ENCODE measurements at places on chromosomes 1 and 21. TPM values are rescaled to one million over a fixed set of nuclear protein-coding genes. Genes with fewer than 3 reads are reported as not detected.

OR2T33 gene
- total RNA-seq = not detected

CELA3A gene
- not detected for total RNA-seq

ARHGEF16 gene
- 3.2 TPM for total RNA-seq

MR1 gene
- total RNA-seq = 4.3 TPM

OR2W3 gene
- 0.52 TPM for total RNA-seq

DNA sequence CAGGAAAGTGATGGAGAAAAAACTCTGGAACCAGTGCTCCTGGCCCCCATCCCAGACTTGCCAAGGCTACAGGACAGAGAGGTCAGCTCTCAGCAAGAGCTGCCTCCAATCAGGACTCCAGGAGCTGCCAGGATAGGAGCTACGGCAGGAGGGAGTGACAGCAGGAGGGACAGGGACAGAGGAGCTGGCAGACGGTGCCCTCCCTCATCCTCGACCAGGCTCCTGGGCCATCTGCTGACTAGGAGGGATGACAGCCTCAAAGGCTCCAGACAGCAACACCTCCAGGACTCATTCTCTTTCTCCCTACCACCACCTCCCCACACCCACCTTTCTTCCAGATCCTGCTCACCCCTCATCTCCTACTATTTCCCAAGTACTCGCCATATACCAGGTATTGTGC, 22.7 kb downstream of the DLGAP3 start:
- DNase-seq = no peak

DNA sequence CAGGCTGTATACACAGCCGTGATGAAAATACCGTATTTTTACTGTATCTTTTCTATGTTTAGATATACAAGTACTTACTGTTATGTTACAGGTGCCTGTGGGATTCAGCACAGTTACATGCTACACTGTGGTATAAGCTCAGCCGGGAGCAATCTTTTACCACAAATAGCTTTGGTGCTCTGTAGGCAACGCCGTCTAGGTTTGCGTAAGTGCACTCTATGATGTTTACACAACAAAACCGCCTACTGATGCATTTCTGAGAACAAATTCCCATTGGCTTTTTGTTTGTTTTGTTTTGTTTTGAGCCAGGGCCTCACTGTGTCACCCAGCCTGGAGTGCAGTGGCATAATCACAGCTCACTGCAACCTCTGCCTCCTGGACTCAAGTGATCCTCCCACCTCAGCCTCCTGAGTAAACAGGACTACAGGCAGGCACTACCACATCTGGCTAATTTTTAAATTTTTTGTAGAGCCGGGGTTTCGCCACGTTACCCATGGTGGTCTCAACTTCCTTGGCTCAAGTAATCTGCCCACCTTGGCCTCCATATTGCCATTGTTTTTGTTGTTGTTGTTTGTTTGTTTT, 81.0 kb downstream of the SCCPDH start:
- no peak for DNase-seq

GRCh38 chr1:97903626-97904025, 17.2 kb downstream of the DPYD start:
- DNase-seq = no peak

- no peak for DNase-seq
Observed at GRCh38 chr1:222975472-222976122, 160.8 kb downstream of the DISP1 start.

GRCh38 chr1:180282401-180283044, 52.5 kb downstream of the LHX4 start:
- DNase-seq = no peak

DNA sequence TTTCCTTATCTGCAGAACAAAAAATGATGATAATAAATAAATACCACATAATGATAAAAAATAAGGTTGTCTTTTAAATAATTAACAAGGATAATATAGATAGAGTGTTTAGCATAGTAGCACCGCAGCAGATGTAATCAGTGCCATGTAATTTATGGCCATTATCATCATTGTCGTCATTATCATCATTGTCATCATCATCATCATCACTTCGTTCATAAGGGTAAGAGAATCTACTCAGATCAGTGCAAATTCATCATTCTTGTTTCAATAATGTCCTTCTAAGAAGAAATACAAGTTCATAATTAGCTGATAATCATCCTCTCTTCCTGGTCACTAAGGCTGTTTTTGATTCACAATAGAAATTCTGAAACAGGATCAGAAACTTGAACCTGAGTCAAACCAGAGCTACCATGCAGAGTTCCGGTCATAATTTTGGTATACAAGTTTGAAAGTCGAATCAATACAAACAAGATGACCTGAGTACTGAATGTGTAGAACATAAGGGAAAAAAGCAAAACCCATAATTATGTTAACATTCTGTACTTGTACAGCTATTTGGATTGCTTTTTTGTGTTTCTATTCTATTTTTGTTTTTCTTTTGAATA, 172.0 kb downstream of the LRRC40 start:
- DNase-seq = no peak
